Hepatocyte (in vitro differentiated cells): ENCODE measurements at places on chromosomes 12 and 14. TPM values are rescaled to one million over a fixed set of nuclear protein-coding genes. Genes with fewer than 3 reads are reported as not detected.

- peak; percentile 7 for DNase-seq
These were observed 66.9 kb upstream of the CNOT2 start for GRCh38 chr12:70176290-70176689.

Gene OTOGL
- polyA plus RNA-seq: not detected in 2 replicates

Gene STON2
- 3.4 and 5.0 TPM in 2 replicates for polyA plus RNA-seq

Gene KLHL33
- polyA plus RNA-seq: 0.05 and 0.19 TPM in 2 replicates

Gene KCNK13
- 0.15 and 0.58 TPM in 2 replicates for polyA plus RNA-seq

Gene TPH2
- not detected in 2 replicates for polyA plus RNA-seq

Gene HSPB8
- 39.7 and 45.4 TPM in 2 replicates for polyA plus RNA-seq

DNA sequence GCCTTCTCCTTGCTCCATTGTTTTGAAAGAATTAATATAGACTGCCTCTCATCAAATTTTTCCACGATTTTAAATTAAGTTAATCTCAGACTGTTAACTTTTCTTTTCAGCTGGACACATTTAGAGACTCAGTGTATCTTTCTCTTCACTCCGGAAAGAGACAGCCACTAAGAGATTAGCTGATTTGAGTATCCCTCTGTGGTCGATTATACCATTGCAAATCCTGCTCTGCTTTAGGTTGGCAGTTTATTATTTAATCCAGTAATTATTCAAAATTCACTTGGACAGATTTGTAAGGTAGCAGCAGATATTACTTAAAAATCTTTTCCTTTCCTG lies 588 bp upstream of the TWF1 start:
- DNase-seq: no peak

GRCh38 chr12:52015532-52016041 lies 8.8 kb downstream of the TAMALIN start:
- no peak for DNase-seq

Gene TRPV4
- 2.7 and 4.7 TPM in 2 replicates for polyA plus RNA-seq

- peak; percentile 75 for DNase-seq
These were observed at the start of gene TNS2 for GRCh38 chr12:53049571-53050318. Gene TNS2 (plus strand): TSS chr12:53050065. CDS start chr12:53050186, 121 bp downstream.

GRCh38 chr12:53258541-53259539 lies 9.3 kb upstream of the ESPL1 start:
- DNase-seq: no peak

- DNase-seq: no peak
These were observed 782.5 kb downstream of the TMEM121 start for GRCh38 chr14:106308839-106309389.

DNA sequence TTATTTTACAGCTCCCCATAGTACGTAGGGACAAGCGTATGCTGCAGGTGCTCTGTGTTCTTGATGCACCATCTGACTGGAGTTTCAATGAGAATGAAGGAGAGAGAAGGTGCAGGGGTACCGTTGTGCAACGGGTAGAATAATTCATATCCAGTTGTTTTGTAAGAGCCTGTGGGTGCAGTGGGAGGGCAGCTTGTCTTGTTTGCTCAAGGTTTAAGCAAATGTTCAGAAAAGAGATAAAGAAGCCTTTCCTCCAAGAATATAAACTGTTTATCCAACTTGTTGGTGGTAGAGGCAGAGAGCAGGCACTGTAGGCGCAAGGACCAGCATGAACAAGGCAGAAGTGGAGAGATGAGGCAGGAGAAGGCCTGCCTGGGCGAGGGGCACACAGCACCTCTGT lies 64.2 kb downstream of the ADCK1 start:
- no peak for DNase-seq

- no peak for DNase-seq
These were observed 140.7 kb downstream of the DPF3 start for GRCh38 chr14:72753044-72753710.

DNA sequence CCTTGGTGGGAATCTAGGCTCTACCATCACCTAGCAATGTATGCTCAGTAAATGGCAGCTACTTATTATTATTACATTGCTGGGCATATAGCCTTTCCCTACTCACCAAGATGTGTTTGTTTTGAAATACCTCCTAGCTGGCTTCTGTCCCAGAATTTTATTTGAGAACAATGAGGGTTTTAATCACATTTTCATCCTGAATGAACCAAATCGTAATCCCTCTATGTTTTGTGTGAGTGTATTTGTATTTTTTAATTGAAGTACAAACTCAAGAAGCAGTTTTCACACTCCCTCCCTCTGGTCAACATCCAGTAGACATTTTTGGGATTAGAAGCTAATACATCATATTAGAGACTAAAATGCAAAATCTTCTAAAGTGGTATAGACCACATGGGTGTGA lies 7.6 kb downstream of the SLC7A8 start:
- no peak for DNase-seq

GRCh38 chr12:105469701-105470100 lies 139.2 kb downstream of the C12orf75 start:
- no peak for DNase-seq

Gene NAV3
- polyA plus RNA-seq: 1.4 and 3.0 TPM in 2 replicates

GRCh38 chr12:65814038-65814437 lies 10.2 kb upstream of the HMGA2 start:
- no peak for DNase-seq

DNA sequence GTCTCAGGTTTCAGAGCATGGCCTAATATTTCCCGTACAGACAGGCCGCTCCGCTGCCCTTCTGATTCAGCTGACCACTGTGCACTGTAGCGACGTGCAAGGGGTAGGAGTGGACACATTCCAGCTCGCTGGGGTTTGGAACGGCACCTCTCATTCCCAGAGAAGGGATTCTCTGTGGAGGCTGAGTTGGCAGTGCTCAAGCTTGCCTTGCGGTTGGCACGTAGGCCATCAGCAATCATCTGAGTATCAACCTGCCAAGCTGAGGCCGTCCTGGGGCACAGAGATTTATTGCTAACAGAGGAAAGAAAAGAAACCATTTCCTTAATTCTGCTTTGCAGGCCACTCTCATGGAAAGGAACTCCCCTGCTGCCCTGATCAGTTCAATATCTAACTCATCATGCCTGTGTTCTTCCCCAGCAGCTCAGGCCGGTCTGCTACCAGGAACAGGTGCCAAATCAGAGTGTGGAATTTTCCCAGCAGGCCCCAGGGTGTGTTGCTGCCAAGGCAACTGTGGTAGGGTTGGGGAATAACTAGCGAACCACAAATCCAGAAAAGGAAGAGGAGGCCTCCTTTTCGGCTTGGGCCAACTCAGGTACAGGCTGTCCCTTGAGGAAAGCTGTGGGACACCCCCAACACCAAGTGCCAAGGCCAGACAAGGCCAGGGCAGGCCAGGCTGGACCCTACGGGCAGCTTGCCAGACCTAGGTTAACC lies 92.5 kb downstream of the SSPN start:
- no peak for DNase-seq

DNA sequence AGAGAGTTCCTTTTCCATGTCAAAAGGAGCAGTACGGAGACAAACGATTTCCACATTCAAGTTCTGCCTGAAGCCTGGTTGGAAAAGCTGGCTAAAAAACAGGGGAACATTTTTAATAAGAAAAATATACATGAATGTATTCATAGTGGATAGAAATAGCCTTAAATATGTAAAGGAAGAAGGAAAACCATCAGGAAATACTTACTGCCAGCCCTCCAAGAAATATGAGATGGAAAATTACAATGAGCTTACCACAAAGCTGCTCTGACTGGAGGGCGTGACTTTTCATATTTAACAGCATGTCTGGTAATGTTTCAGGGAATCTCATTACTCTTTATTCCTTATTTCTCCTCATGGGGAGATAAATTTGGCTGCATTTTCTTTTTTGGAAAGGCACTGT lies 75.9 kb upstream of the ZDHHC17 start:
- no peak for DNase-seq

Gene RNASE7
- polyA plus RNA-seq: not detected in 2 replicates

DNA sequence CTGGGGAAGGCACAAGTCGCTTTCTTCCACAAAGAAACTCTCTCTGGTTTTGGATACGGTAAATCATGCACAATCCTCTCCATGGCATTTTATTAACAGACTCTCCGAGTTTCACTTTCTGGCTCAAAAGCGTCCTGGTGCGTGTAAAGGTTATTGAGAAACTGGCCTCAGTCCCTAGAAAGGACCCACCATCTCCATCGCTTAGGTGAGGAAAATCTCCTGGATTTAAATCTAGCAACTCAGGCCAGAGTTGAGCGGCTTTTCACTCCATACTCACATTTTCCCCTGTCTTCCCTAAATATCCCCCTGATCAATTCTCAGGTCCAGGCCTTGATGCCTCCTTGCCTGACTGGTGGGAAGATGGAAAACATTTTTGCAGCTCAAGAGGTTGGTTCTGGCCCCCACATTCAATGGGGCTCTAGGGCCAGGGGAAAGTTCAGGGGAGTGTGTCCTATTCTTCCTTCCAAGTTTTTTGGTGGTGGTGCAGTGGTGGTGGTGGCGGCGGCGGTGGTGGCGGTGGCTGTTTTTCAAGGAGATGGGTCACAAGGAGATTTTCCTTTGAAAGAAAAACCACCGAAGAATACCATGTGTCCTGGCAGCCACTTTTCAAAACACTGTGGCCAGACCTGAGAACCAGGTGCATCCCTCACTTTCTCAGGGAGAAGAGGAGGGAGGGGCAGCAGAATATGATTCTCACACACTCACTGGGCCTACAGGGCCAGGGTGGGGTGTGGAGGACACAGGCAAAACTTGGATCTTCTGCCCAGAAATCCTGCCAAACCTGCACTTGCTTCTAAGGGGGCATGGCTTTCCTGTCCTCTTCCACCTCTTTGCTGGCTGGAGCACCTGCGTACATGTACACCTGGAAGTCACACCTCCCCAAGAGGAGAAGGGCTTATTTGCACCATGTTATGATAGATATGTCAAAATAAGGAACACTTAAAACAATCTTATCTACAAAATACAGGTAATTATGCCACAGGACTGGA lies 46.7 kb upstream of the PNMA1 start:
- no peak for DNase-seq

DNA sequence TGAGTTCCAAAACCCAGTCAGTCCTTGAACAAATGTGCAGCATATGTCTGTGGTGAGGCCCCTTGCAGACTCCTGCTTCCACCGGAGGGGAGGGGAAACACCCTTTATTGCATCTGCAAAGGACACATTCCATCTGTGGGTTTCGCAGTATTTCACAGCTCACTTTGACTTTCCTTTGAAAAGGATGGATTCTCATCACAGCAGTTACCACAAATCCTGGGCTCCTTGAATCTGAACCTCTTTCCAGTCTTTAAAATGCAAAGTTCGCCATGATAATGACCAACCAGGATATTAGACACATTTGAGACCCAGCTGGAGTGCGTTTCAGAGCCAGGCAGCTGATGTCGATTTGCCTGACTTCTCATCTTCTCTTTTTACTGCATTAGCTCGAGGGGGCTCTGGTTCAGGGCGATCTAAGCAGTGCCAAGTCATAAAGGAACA lies 242.4 kb downstream of the SLC15A4 start:
- no peak for DNase-seq

GRCh38 chr14:90797451-90797850 lies 18.8 kb downstream of the TTC7B start:
- no peak for DNase-seq

DNA sequence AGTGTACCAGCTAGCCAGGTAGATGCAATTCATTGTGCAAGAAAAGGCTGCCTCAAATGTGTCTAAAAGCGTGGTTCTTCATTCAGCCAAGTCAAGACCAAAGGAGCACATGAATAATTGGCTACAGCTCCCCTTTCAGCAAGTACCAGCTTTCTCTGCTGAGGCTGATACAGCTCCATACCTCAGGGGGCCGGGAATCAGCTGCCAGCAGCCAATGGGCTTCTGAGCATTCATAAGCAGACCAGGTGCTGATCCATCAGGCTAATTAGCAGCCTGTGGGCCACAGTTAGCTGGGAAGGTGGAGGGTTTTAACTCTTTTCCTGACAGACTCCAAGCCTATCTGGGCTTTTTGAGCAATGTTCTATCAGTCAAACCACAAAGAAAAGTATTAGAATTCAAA lies 264.7 kb downstream of the APAF1 start:
- DNase-seq: no peak

DNA sequence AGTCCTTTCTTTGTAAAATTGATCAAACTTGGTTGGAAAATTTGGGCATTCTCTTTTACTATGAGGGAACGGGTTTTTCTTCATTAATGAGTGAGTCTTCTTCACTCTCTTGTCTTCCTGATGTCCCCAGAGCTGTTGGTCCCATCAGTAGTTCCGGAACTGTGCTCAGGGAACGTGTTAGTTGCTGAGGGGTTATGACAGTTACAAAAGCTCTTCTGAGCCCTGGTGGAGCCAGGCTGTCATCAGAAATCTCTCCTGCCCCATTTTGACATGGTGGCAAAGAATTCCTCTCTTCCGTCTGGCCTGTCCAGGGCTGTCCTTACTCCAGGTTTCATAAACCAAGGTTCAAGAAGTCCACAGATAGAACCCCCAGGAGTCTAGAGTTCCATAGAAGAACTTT lies 208.5 kb downstream of the SLC41A2 start:
- no peak for DNase-seq

Gene B4GALNT3
- polyA plus RNA-seq: 3.7 and 4.4 TPM in 2 replicates

Gene AQP6
- polyA plus RNA-seq: 0.23 TPM in 1 of 2 replicates, not detected in the other

DNA sequence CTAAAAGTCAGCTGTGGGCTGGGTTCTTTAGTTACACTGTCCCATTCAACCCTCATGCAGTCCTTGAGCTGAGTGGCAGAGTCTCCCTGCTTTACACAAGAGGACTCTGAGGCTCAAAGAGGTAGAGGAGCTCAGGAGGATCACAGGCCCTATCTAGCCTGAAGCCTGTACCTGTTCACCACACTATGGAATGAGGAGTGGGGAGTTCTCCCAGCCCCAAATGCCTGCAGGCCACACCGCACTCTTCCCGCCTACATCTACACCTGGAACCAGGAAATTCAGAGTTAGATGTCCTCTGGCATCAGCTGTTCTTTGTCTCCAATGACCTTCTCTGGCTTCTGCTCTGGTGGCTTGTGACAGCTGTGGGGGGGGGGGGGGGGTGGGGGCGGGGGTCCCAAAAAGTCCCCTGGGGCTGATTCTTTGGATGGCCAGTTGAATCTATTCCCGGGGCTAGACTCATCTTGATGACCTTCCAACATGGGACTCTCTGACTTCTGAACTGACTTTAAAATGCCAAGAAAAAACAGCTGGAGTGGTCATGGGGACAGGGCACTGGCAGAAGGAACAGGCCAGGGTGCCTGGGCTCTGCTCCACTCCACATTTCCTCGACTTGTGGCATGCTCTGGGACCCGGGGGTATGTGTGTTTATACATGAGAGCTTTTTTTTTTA lies 30.6 kb downstream of the RIN3 start:
- no peak for DNase-seq

Gene MUCL1
- not detected in 2 replicates for polyA plus RNA-seq

Gene AQP2
- 0.71 and 1.8 TPM in 2 replicates for polyA plus RNA-seq

DNA sequence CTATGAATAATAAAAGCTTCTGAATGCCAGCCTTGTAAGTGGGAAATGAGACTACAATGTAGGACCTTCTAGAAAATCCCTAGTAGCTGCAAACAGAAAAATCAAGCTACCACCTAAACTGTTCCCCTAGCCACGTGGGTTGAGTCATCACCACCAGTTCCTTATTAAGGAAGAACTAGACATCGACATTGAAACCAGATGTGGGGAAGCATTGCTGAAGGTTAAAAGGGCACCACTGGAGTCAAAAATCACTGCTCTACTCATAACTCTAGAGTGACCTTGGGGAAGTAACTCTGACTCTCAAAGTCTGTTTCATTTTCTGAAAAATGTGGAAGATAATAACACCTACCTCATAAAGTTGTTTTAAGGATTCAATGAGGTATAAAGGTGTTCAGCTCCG lies 9.4 kb upstream of the CNIH1 start:
- DNase-seq: no peak

Gene GUCY2C
- polyA plus RNA-seq: 12.9 and 26.5 TPM in 2 replicates

Gene NRIP2
- polyA plus RNA-seq: 0.30 and 0.95 TPM in 2 replicates
